ENCODE measurements at places on chromosomes 11 and 22.

DNA sequence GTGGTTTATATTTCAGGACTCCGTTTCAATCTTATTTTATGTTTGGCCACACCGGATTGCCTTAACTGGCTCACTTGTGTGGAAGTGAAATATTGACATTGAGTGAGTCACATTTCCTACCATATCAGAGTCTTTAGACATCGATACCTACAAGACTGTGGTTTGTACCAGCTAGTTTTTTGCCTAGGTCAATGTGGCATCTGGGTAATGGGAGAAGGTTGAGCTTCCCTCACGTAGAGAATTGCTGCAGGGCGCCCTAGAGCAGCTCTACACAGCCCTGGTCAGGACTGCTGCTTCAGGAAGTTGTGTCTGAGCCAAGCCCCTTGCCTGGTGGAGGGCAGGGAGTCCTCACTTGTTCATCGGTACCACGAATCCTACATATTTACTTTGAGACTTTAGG is 1.6 kb downstream of the GRAMD1B start:
- no peak for DNase-seq

- DNase-seq = no peak
Observed at GRCh38 chr11:71443736-71444445, 4.3 kb downstream of the DHCR7 start.

DNA sequence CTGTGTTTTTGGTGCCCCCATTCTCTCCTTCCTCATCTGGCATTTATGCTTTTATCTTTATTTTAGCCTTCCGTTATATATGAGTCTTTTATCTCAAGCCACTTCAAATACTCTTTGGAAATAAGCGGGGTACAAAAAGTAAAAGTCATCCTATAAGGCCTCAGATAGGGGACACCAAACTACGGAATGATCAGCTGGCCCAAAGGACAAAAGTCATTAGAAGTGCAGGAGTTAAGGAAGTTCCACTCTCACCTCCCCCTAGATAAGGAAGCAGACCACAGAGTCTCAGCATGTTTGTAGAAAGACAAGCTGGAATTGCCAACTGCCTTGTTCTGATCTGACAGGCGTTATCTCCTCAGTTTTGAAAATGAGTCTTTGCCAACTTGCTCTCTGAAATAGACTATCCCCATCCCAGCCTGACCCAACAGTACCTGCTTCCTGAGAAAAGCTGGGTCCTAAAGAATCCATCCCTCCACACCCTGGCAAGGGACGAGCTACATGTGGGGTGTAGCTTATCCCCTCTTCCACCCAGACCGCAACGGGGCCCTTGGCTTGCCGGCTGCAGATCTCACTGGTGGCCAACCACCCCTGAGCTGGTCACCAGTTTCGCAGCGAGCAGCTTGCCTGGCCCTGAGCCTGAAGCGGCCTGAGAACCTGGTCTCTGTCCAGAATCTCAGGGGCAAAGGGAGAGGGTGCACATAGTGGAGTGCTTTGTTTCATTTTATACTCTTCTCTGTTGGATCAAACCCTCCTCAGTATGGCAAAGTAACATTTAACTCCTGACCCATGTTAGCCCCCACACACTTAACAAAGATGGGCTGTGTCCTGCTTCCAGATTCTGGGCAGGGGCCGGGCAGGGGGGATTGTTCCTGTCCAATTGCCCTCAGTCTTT is 13.8 kb downstream of the FADS2 start:
- no peak for DNase-seq

- DNase-seq = no peak
Observed at GRCh38 chr11:128894685-128895084, 3.5 kb downstream of the KCNJ5 start.

DNA sequence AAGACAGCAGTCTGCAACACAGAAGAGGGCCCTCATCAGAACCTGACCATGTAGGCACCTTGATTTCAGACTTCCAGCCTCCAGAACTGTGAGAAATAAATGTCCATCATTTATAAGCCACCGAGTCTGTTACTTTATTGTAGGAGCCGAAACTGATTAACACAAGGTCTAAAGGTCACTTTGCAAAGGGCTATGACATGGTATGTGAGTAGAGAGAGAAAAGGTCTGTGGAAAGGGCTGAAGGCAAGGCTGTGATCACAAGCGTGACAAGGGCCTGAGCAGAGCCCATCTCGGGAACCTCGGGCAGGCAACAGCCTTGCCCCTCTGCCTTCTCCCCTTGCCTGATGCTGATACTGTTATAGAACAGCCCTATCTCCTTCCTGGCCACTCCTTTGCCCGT is 73.4 kb upstream of the TEAD1 start:
- DNase-seq = no peak

DNA sequence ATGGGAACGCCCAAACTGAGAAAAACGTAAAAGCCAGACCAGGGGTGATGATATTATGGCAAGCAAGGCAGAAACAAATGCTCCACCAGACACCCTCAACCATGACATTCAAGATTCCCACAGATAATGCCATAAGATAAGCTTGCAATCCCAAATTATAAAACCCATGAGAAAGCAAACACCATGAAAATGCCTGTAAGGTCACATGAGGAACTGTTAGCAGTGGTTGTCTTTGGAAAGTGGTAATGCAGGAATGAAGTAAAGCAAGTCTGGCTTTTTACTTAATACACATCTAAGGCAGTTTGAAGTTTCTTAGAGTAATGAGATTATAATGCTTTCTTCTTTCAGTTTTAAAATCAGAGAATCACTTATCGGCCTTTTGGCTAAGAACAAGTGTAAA is 111.0 kb downstream of the MN1 start:
- no peak for DNase-seq

DNA sequence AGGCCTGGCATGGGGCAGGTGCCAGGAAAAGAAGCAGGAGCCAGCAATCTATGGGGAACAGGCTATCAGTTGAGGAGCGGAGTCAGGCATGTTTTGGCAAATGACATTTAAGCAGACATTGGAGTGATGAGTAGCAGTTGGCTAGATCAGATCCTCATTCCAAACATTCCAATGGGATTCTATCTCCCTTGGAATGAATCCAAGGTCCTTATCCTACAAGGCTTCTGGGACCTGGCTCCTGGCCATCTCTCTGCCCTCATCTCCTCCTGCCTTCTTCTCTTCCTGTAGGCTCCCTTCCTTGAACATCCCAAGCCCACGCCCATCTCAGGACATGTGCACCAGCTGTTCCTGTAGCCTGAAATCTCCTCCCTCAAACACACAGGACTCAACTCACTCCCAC is 1074.5 kb downstream of the TBC1D22A start:
- DNase-seq = no peak

DNA sequence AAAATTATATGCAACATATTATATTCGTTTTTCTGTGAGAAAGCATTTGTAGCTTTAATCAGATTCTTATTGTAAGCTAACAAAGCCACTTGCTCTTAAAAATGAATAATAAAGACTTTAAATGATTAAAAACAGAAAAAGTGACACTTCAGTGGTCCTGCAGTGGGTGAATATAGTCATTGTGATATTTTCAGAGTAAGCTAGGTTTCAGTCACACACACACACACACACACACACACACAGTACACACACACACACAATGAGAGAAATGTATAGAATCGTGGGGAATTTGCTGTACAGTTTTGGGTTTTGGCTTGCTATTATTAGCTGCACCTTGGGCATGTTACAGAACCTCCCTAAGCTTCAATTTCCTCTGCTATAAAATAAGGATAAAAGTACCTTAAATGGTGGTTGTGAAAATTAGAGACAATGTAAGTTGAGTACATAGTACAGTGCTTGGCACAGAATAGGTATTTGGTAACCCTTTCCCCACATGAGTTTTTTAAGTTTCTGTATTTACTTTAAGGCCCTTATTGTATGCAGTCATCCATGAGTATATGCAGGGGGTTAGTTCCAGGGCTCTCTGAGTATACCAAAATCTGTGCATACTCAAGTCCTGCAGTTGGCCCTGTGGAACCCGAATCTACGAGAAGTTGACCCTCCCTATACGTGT is 39.8 kb downstream of the CSTPP1 start:
- DNase-seq = no peak

- peak; percentile 68 for DNase-seq
Observed at GRCh38 chr11:100575860-100576717, 111.0 kb upstream of the ARHGAP42 start.

- DNase-seq = no peak
Observed at GRCh38 chr22:41834005-41834944, 1.4 kb downstream of the SREBF2 start.

- no peak for DNase-seq
Observed at GRCh38 chr11:92384802-92385201, 160.2 kb downstream of the FAT3 start.

DNA sequence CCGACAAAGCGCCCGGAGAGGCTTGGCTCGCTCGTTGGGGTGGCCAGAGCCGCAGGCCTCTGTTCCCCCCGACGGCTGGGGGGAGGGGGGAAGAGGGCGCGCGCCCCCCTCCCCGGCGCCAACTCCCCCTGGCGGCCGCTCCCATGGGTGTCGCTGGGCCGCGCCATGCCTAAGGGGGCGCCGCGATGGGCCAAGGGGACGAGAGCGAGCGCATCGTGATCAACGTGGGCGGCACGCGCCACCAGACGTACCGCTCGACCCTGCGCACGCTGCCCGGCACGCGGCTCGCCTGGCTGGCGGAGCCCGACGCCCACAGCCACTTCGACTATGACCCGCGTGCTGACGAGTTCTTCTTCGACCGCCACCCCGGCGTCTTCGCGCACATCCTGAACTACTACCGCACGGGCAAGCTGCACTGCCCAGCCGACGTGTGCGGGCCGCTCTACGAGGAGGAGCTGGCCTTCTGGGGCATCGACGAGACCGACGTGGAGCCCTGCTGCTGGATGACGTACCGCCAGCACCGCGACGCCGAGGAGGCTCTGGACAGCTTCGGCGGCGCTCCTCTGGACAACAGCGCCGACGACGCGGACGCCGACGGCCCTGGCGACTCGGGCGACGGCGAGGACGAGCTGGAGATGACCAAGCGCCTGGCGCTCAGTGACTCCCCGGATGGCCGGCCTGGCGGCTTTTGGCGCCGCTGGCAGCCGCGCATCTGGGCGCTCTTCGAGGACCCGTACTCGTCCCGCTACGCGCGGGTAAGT is 1.4 kb downstream of the KCNC1 start:
- no peak for DNase-seq

GRCh38 chr11:14539982-14540421 is 19.8 kb upstream of the PSMA1 start:
- no peak for DNase-seq

GRCh38 chr11:67998150-67999045 is 5.5 kb downstream of the UNC93B1 start:
- DNase-seq = no peak

DNA sequence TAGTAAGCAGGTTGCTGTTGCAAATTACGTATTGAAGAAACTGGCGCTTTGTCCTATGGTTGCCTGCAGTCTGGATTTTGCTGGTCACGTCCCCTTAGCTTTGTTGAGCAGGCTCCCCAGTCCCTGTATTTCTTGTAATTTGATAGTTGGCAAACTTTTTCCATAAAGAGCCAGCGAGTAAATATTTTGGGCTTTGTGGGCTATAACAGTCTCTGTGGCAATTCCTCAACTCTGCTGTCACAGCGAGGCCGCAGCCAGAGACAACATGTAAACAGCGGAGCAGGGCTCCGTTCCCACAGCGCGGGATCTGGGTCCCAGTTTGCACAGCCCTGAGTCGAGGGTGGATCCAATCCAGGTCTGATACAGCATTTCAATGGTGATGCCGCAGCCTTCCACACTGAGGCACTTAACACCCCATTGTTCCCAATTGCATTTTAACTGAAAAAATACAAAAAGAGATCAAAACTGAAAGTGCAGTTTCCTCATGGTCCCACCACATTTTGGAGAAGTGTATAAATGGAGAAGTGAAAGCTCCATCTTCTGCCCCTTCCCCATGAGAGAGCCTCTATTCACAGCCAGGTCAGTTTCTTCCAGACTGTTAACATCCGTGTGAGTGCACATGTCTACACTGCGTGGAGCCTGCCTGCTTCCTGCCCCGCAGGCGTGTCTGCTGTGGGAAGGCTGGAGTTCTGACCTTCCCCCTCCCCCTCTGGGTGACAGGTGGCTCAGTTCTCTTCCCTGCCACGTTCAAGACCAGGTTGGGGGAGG is 89.1 kb downstream of the RPS6KA4 start:
- DNase-seq = no peak

DNA sequence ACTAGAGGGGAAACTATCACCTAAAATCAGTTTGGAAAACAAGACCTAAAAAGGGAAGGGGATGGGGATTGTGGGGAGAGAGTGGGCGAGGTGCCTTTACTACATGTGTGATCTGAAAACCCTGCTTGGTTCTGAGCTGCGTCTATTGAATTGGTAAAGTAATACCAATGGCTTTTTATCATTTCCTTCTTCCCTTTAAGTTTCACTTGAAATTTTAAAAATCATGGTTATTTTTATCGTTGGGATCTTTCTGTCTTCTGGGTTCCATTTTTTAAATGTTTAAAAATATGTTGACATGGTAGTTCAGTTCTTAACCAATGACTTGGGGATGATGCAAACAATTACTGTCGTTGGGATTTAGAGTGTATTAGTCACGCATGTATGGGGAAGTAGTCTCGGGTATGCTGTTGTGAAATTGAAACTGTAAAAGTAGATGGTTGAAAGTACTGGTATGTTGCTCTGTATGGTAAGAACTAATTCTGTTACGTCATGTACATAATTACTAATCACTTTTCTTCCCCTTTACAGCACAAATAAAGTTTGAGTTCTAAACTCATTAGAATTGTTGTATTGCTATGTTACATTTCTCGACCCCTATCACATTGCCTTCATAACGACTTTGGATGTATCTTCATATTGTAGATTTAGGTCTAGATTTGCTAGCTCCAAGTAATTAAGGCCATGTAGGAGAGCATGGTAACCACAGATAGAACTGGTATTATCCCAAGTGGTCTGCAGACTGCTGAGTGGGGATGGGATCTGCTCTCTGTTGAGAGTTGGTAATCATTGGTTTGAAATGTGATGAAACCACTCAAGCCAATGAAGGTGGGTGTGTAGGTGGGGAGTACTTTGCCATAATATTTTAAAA is 3.6 kb downstream of the NEAT1 start:
- no peak for DNase-seq

- DNase-seq = no peak
Observed at GRCh38 chr11:104490182-104490581, 326.2 kb upstream of the PDGFD start.

DNA sequence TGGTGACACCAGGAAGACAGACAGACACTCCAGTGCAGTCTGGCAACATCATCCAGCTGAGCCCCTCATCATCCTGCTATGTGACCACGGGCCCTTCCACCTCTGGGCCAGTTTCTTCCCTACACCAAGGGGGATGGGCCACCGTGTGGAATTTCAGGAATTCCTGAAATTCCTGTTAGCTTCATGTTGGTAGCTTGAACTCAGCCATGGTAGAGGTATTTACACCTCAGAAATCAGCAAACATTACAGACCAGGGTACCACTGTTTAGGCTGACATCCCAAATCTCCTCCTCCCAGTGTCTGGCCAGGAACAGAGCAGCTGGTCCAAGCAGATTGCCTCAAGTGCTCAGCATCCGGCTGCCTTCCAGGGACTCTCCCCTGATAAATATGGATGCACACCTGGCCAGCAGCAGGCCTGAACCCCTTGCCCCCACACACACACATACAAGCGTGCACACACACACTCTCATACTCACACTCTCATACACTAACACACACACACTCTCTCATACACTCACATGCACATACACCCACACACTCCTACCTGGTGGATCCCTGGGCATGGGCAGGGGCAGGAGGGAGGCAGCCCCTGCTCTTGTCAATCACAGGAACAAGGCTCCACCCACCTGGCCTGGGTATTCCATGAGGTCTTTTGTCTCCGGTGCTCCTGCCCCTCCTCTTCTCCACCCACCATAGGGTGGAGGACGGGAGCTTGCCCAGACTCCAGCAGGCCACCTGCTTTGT is 85.2 kb downstream of the BUD13 start:
- no peak for DNase-seq

GRCh38 chr11:45210846-45211245 is 64.4 kb downstream of the PRDM11 start:
- no peak for DNase-seq

- DNase-seq = no peak
Observed at GRCh38 chr11:16606784-16607674, 131.4 kb upstream of the C11orf58 start.
